ENCODE measurements at places on chromosomes 13 and 19.

DNA sequence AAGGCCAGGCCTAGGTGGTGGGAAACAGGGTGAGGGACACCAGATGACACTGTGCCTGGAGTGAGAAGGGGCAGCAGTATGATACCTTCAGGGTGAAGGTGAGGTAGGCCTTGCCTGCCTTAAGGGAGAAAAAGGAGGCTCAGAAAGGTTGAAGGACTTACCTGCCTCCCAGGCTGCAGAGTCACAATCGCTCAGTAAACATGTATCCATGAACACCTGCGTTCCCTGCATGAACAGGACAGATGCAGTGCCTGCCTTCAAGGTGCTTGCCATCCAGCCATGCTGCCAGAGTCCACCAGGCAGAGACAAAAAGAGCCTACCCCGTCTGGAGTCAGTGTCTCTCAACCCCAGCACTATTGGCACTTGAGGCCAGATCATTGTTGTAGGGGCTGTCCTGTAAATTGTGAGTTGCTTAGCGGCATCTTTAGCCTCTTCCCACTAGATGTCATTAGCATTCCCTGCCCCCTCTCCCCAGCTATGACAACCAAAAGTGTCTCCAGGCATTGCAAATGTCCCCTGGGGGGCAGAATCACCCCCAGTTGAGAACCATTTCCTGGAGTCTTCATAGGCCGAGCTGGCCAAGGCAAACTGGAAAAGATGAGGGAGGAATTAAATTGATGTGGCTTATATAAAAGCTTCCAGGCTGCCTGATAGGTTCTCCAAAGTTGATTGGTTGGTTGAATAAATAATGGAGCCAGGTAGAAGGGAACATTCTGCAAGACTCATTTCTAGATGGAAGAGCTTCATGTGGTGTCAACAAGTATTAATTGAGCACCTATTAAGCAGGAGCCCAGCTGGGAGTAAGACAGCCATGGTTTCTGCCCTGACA is 1.7 kb downstream of the MAP3K10 start:
- no peak for DNase-seq

GRCh38 chr13:106499113-106499512 is 36.3 kb downstream of the EFNB2 start:
- DNase-seq = no peak

GRCh38 chr13:43911871-43912270 is 32.2 kb downstream of the LACC1 start:
- no peak for DNase-seq

- peak; percentile 44 for DNase-seq
Observed at GRCh38 chr19:45769821-45770191, 754 bp upstream of the SIX5 start.

GRCh38 chr13:31717583-31717982 is 21.7 kb upstream of the RXFP2 start:
- DNase-seq = no peak

DNA sequence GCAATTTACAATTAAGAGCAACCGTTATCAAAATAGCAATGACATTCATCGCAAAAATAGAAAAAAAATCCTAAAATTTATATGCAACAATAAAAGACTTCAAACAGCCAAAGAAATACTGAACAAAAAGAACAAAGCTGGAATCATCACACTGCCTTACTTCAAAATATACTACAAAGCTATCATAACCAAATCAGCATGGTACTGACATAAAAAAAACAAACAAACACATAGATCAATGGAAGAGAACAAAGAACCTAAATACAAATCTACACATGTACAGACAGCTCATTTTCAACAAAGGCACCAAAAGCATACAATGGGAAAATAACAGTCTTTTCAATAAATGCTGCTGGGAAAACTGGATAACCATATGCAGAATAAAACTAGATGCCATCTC is 6.4 kb downstream of the ZNF562 start:
- no peak for DNase-seq

GRCh38 chr13:71902676-71903075 is 35.7 kb upstream of the DACH1 start:
- DNase-seq = no peak

GRCh38 chr19:51688671-51689571 is 4.2 kb upstream of the SPACA6 start:
- DNase-seq = peak; percentile 81

GRCh38 chr13:24133021-24133795 is 27.3 kb upstream of the SPATA13 start:
- no peak for DNase-seq

Data from suppressor macrophage treated with lipopolysaccharide for 1 hour (primary cell).